ENCODE measurements at places on chromosomes 12 and 14.
A peak's percentile ranks its signal among the peaks of the same experiment; 100 is the strongest.

DNA sequence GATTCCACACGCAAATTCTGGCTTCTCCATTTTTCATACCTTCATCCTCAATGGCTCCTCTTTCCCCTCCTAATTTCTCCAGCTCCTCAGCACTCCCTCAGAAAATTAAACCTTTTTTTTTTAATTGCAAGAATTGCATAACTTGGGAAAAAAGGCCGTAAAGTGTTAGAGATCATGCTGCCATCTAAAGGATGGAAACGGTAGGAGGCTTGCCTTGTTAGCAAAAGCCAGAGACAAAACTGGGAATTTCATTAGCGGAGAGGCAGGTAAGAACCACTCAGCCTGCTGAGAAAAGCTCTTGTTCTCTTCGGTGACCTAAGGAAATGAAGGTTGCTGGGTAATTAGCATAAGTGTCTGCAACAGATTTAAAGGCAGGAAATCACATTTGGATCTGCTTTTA, 204.3 kb downstream of the AEBP2 start:
- DNase-seq = peak; percentile 12

DNA sequence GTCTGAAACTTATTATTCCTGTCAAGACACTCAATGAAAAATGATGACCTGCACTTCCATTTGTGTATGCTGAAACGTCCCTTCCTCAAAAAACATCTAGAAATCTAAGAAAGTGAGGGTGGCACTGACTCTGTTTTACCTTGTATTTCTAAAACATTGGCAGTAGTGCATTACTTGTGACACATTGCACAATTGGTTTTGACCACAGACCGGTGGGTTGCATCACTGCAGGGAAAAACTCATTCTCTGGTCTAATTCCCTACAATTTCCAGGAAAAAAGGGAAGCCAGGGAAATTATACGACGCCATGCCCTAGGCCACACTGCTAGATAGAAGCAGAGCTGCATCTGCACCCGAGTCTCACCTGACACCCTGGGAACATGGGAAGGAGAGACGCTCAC, 156.7 kb downstream of the NTF3 start:
- DNase-seq = peak; percentile 20

DNA sequence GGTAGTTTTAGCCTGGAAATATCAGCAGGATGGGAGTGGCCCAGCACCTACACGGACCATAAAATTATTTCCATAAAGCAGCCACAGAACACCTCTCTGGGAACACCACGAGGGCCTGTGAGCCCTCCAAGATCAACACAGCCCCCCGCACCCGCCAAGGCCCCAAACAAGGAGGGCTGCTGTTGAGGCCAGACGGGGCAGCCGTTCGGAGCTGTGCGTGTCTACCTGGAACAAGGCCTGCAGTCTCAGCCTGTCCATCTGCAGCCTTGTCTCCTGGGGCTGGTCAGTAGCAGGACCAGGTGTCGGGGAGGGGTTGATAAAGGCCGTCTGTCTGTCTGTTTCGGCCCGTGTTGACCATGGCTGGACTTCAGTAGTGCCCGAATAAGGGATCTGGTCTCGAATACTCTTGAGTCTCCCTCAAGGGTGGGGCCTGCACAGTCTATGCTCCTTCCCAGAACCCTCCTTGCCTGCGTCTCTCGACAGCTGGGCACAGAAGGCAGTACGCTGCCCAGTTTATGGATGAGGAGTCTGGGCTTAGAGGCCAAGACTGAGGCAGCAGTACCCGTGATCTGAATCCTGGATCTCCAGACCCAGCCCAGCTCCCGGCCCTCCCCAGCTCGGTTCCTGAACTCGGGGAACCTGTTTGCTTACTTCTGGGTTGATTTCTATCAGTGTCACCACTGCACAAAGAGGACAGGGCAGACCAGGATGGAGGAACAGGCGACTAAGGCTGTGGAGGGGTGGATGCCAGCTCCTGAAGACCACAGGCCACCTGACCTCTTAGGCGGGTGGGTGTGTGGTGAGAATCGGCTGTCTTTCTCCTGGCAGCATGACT, 23.1 kb upstream of the DLK1 start:
- no peak for DNase-seq

DNA sequence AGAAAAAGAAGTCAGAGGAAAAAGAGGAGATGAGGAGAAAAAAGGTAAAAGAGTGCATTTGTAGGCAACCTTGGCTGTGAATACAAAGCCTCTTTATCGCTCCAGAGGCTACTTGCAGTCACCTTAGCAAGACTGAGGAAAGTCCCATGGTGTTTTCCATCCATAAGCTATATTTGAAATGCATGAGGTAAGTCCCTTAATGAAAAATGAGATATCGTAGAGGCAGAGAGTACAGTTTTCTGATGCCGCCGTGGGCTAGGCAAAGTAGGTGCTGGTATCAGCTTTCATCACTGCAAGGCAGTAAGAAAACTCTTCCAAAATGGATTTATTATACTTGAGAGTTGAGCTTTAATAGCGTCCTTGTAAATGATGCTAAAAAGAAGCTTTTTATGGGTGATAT, 186.8 kb downstream of the ASCL1 start:
- DNase-seq = no peak
